CD8-positive, alpha-beta memory T cell (primary cell): ENCODE measurements at places on chromosomes 7 and 10. TPM values are rescaled to one million over a fixed set of nuclear protein-coding genes. Genes with fewer than 3 reads are reported as not detected.

ANKRD30A gene
- total RNA-seq, result not detected

NEUROG3 gene
- not detected for total RNA-seq

PAX4 gene
- not detected for total RNA-seq

PLAC9 gene
- total RNA-seq, result not detected

WASHC2A gene
- total RNA-seq, result 30.9 TPM

COA1 gene
- 81.6 TPM for total RNA-seq

SPRN gene
- not detected for total RNA-seq

ACBD5 gene
- 19.2 TPM for total RNA-seq

MRPL43 gene
- total RNA-seq, result 62.8 TPM

HMX3 gene
- total RNA-seq, result not detected

PFKP gene
- total RNA-seq, result 187 TPM

AGBL3 gene
- 2.5 TPM for total RNA-seq

TMEM236 gene
- 0.09 TPM for total RNA-seq

CH25H gene
- total RNA-seq, result not detected

FXYD4 gene
- not detected for total RNA-seq

OR2A12 gene
- not detected for total RNA-seq

ZNF488 gene
- total RNA-seq, result 0.44 TPM

CDH23 gene
- 0.74 TPM for total RNA-seq

CLDN12 gene
- 3.7 TPM for total RNA-seq

ARHGAP22 gene
- total RNA-seq, result not detected

TRPV5 gene
- total RNA-seq, result not detected

RADIL gene
- total RNA-seq, result 0.04 TPM

EVX1 gene
- total RNA-seq, result not detected

IKZF1 gene
- 226 TPM for total RNA-seq

CNNM1 gene
- 0.11 TPM for total RNA-seq

LRRTM3 gene
- not detected for total RNA-seq

COL17A1 gene
- total RNA-seq, result not detected

IFIT1B gene
- not detected for total RNA-seq

OPN1SW gene
- not detected for total RNA-seq

FKBP6 gene
- total RNA-seq, result not detected

MEIG1 gene
- total RNA-seq, result 0.91 TPM

LRRN3 gene
- 101 TPM for total RNA-seq

PNLIPRP1 gene
- not detected for total RNA-seq

DNAJC1 gene
- 31.8 TPM for total RNA-seq

SFRP4 gene
- not detected for total RNA-seq

OTUD1 gene
- total RNA-seq, result 6.9 TPM

OR2A42 gene
- not detected for total RNA-seq

PIK3CG gene
- 25.3 TPM for total RNA-seq

PPP1R3A gene
- not detected for total RNA-seq

DNMBP gene
- total RNA-seq, result 2.0 TPM

TRPV6 gene
- total RNA-seq, result not detected

AKR1C4 gene
- total RNA-seq, result not detected

ASIC3 gene
- total RNA-seq, result 2.6 TPM

AGFG2 gene
- 60.5 TPM for total RNA-seq

CACUL1 gene
- total RNA-seq, result 29.0 TPM

NUTM2D gene
- total RNA-seq, result 2.7 TPM

HOXA4 gene
- 0.11 TPM for total RNA-seq

CCDC146 gene
- total RNA-seq, result 1.2 TPM

FAM25C gene
- not detected for total RNA-seq
